ENCODE measurements at places on chromosomes 16 and 17.
A peak's percentile ranks its signal among the peaks of the same experiment; 100 is the strongest.

DNA sequence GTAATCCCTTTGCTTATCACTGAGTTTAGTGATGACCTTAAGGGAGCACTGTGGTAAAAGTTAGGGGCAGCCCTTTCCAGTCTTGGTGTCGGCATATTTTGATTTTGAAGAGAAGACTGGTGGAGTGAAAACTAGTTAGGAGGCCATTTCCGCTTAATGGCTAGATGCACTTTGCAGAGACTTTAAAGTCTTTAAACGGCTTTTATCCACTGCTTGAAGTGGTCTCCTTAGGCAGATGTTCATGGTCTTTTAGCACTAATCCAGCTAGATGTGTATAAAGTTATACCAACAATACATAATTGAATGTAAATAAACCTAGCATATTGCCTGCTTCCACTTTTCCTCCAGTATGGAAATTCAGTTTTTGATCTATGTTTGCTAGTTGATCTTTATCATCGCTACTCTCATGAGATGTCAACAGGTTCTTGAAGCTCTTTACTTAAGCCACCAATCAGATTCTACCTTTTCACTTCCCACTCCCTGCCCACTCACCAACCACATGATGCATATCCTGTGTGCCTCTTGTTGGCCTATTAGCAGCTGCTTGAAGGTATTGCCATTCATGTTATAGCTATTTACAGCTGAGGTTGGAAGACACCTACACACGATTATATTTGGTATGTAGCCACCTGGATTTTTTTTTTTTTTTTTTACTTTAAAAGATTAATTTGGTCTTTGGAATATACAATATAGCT, 132.0 kb downstream of the NLK start:
- no peak for DNase-seq

DNA sequence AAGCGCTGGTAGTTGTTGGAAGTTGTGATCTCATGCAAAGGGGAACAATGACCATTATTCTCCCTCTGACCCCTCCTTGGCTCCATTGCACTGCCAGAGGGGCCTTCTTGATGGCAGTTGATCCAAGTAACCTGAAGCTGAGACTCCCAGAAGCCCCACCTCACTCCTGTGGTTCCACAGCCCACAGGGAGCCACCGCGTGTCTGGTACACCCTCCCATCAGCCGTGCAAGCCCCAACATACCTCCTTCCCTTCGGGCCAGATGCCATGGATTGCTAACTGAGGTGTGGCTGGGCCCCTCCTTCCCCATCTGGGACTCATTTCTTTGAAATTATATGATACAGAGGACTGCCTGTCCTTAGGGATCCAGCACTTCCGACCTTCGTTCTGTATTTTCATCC, 17.8 kb downstream of the SAP30BP start:
- DNase-seq = peak; percentile 82

DNA sequence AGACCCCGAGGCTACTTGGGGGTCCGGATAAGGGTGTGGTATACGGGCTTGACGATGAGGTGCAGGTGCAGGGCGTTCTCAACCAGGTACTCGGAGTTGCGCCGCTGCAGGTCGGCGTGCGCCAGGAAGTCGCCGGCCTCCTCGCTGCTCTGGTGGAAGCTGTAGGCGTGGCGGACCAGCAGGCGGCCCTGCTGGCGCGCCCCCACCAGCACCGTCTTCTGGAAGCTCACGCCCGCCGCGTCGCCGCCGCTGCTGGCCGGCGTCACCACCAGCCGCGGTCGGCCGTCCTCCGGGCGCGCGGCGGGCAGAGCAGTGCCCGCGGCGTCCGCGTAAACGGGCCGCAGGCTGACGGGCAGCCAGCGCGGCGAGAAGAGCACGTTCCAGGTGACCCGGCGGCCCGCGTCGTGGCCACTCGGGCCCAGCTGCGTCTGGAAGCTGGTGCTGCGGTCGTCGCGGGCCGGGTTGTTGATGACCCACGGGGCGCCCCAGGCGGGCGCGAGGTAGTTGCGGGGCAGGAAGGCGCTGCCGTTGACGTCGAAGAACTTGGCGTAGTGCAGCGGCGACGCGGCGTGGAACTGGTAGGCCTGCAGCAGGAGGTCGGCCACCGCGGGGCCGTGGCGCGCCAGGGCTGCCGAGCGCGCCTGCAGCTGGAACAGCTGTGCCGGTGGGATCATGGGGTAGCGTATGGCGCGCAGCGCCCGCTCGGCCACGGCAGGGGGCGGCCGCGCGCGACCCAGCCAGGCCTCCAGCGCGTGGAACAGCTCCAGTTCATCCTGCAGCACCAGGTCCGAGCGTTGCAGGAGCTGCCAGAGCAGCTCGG, 4.8 kb downstream of the BTBD17 start:
- no peak for DNase-seq

DNA sequence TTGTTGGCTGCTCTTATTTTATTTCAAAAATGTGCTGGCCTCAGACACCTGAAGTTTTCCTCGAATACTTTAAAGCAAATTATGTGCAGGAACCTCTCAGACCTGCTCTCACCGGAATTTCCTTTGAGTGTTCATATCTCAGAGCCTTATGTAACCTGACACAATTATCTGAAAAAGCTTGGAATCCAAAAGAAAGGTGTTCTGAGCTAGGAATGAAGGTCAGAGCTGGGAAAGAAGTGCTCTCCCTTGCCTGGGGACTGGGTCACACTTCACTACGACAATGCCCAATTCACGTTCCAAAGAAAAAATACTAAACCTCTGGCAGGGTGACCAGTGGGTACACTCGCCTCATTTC, 6.7 kb upstream of the HSD11B2 start:
- no peak for DNase-seq

GRCh38 chr16:3021449-3022207, 1.5 kb downstream of the TNFRSF12A start:
- DNase-seq = peak; percentile 94

DNA sequence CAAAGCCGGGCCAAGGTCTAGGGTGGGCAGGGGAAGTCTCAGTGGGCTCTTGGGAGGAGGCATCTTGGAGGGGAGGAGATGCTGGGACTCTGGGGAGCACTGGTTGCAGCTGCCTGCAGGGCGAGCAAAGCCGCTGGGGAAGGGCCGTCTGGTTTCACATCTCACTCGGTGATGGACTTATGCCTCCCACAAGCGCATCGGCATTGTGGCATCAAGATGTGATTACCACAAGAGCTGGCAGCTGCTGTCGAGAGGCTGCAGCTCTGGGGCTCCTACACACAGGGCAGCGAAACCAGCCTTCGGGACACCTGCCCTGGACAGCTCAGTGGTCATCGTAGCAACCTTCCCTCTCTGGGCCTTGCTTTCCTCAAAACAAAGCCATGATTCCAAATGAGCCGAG, 3.1 kb upstream of the KCNJ12 start:
- DNase-seq = no peak

DNA sequence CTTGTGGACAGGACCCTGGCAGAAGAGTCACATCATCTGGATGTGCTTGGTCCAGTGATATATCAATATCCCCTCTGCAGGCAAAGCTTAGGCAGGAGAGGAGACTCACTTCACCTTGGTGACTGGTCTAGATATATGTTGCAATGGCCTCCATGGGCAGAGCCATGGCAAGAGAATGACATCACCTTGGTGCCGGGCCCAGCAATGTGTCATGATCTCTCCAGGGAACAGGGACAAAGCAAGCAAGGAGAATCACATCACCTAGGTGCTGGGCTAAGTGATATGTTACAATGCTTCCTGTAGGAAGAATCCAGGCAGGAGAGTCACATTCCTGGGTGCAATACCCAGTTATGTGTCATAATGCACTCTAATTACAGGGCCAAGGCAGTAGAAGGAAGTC, 2106.2 kb downstream of the TP53TG3F start:
- no peak for DNase-seq

GRCh38 chr16:68909099-68909733, 65.9 kb downstream of the TANGO6 start:
- DNase-seq = no peak

- DNase-seq = peak; percentile 63
Observed at GRCh38 chr16:48687421-48688038, 77.5 kb upstream of the N4BP1 start.

DNA sequence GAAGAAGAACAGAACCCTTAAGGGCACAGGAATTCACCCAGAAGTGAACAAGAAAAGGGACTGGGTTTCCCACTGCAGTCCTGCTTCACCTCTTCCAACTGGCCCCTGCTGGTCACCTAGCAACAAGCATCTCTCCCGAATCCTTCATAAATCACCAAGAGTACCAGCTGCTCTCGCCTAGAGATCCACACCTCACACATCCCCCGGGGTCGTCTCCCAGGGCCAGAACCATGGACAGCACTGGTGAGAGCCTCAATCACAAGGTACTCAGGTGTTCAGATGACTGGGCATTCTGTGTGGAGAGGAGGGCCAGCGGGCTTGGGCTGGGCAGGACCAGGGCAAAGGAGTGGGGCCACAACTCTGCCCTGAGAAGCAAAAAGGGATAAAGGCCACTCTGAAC, 65.9 kb downstream of the CCT6B start:
- DNase-seq = no peak

DNA sequence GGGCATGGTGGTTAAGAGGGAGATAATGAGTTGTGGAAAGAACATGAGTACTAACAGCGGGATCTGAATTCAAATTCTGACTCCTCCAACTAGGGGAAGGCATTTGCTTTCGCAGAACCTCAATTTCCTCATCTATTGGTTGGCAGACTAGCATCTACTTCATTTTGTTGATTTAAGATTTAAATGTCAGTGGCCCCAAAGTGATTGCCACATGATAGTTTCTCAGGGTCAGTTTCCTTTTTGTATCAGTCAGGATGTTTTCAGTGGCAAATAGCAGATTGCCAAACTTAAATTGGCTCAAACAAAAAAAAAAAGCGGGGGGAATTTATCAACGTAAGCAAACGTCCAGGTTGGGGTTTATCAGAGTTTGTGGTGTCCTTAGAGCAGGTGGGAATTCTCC, 25.1 kb upstream of the NOS2 start:
- no peak for DNase-seq

GRCh38 chr16:24681793-24682192, 47.7 kb upstream of the TNRC6A start:
- peak; percentile 64 for DNase-seq

- DNase-seq = peak; percentile 85
Observed at GRCh38 chr17:63395075-63395805, 50.9 kb downstream of the CYB561 start.

GRCh38 chr17:81179861-81180260, 13.8 kb upstream of the AATK start:
- no peak for DNase-seq

- no peak for DNase-seq
Observed at GRCh38 chr16:85441189-85441889, 171.8 kb upstream of the GSE1 start.

- DNase-seq = peak; percentile 84
Observed at GRCh38 chr17:60743799-60744198, 66.1 kb downstream of the BCAS3 start.

GRCh38 chr16:75576384-75576811, 10.2 kb downstream of the GABARAPL2 start:
- DNase-seq = no peak

- peak; percentile 15 for DNase-seq
Observed at GRCh38 chr17:44829523-44830358, at the start of gene GJC1. TSS of gene GJC1 (minus strand) at chr17:44830287. CDS start at chr17:44805817, 24,470 bp downstream.

GRCh38 chr16:88437367-88437964, 15.6 kb upstream of the ZFPM1 start:
- no peak for DNase-seq

- DNase-seq = peak; percentile 44
Observed at GRCh38 chr17:16585796-16586195, 16.8 kb upstream of the ZNF287 start.

GRCh38 chr17:19705771-19706770, 10.3 kb downstream of the SLC47A2 start:
- DNase-seq = no peak

DNA sequence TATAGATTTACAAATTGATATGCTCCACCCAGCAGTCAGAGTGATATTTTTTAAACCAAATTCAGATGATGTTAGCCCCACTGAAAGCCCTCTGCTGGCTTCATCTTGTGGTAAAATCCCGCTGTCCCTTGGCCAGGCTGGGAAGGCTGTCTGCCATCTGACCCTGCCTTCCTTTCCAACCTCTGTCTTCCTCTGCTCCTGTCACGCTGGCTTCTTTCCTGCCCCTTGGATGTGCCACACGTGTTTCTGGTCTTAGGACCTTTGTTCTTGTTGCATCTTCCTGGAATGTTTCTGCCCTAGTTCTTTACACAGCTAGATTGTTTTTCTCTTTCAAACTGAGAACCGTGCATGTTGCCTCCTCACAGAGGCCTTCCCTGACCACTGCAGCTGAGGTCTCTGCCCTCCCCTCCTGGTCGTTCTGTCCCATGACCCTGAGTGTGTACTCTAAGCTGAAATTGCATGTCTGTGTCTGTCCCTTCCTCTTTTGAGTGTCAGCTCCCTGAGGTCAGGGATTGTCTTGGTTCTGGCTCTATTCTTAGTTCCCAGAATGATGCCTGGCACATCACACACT, 11.4 kb downstream of the NT5M start:
- no peak for DNase-seq

- no peak for DNase-seq
Observed at GRCh38 chr16:8753416-8754054, 43.9 kb downstream of the TMEM186 start.

DNA sequence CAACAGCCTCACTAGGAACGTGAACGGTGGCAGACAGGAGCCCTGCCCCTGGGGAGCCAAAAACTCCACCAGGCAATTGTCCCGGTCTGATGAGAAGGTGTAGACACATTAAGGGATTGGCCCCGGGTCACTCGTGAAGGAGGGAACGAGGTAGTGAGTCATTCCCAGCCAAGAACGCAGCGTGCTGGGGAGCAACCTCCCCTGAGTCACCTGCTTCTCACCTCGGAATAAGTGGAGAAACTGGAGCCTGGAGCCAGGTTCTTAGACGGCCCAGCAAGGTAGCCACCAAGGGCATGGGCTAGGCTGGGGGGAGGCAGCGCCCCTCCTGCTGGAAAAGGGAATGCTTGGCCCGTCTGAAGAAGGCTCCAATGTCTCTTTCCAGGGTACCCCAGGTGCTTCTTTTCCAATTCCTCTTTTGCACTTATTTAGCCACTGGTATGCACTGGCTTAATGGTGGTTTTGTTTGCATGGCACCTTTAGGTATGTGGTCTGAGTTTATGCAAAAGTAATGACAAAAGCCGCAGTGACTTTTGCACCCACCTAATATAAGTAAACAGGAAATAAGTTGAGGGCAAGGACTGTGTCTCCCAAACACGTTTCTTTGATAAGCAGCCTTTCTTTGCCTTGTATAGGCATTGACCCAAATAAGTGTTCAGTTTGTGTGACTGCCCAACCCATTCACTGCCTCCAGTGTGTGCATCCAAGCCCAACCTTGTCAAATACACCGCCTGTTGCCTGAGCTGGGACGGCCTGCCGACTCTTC, 1.8 kb upstream of the HELZ start:
- DNase-seq = no peak

DNA sequence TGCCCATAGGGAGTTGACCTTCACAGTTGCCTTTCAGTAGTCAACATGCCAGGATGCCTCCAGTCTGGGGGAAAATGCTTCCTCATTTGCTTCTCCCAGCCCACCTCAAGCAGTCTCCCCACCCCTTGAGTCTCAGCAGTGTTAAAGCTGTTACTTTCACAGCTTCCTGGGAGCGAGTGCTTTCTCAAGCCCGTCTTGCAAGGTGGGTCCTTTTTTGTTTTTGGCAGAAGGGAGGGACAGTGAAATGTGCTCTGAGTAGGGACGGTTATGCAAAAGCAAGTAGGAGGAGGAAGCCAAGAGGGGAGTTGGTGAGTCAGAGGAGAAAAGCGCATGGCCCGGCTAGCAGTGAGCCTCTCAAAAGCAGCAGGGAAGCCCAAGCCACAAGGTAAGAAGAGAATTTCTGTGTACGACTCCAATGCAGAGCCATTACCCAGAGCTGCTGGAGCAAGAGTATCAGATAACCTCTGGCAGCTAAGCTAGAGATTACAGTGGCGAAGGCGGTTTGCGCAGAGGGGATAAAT, at the start of gene CHST4:
TSS of gene CHST4 (plus strand) at position 316 of the 521 bp plus-strand sequence. CDS start 10,252 bp downstream, outside the sequence.
- peak; percentile 64 for DNase-seq

- no peak for DNase-seq
Observed at GRCh38 chr17:12099412-12099811, 78.7 kb downstream of the MAP2K4 start.

- DNase-seq = no peak
Observed at GRCh38 chr17:81102352-81102751, 63.0 kb upstream of the PVALEF start.

Data from AG10803 (cell line).